ENCODE measurements at places on chromosomes 13 and 19. TPM values are rescaled to one million over a fixed set of nuclear protein-coding genes. Genes with fewer than 3 reads are reported as not detected.

GRCh38 chr13:74162135-74162534, 27.9 kb upstream of the KLF12 start:
- DNase-seq = no peak

DNA sequence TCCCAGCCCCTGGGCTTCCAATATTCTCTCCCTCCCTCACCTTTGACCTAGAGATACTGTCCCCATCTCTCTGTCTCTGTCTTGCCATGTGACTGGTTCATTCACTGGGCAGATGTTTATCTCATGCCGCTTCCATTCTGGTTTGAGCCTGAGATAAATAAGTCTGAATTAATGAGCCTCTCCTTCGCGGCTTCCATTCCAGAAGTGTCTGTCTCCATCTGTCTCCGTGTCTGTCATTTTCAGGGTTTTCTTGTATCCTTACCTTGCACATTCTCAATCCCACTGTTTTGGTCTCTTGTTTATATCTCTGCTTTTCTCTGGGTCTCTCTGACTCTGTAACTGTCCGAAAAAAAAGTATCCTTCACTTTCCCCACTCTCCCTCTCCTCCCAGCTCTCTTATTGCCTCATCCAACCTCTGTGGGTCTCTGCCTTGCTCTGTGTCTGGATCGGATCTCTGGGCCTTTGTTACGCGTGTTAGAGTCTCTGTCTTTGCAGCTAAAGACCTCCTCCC, 4.3 kb downstream of the SPHK2 start:
- DNase-seq = no peak

DNA sequence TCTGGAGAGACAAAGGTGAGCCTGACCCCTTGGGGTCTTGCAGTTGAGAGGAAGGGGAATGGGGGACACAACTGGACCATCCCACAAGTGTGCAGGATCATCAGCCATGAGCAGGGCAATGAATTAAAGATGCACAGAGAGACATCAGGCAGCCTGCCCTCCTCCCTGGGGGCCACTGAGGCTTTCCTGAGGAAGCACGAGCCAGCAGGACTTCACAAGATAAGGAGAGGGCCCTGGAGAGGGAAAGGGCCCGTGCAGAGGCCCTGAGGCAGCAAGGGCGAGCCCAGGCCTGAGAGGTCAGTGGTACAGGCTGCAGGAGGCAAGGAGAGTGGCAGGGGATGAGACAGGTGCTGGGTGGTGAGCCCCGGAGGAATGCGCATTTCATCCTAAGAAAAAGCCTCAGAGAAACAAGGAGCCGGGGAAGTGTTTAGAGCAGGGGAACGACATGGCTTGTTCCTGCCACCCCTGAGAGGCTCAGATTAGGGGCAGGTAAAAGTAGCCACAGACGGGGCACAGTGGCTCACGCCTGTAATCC, 9.0 kb upstream of the PRKD2 start:
- DNase-seq = no peak

DNA sequence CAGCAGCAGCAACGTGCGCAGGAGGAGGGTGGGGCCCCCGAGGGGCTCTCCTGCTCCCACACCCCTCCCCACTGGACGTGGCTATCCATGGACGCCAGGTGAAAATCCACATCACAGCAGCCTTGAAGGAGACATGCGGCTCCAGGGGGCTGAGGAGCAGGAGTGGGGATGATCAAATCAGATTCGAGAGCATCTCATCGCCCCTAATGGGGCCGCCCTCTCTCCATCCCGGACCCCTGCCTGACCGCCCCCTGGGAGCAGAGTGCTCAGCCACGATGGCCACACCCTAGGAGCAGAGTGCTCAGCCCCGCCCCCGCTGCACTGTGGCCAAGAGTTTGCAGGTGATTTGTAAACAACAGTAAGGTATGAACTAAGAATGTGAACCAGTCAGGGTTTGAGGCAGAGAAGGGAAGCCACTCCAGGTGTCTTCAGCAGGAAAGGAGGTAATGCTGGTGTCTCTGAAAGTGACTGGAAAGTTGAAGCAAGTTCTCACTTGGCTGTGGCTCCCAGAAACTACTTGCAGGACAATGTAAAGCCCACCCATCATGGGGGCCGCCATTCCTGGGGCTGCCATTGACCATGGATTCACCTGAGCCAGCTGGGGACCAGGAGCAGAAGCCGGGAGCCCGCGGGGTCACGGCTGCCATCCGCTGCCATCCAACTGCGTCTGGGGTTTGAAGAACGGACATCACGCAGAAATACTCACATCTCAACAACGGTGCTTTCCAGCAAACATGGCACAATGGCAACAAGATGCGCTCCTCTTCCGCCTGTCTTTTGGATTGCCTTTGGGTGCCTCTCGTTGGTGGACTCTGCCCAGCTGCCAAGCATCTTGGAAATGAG, 71.8 kb downstream of the SPACA7 start:
- DNase-seq = no peak

The PRODH2 gene
- total RNA-seq = 103 TPM

- DNase-seq = no peak
These were observed 116.9 kb downstream of the KCTD12 start for GRCh38 chr13:76769271-76769791.

DNA sequence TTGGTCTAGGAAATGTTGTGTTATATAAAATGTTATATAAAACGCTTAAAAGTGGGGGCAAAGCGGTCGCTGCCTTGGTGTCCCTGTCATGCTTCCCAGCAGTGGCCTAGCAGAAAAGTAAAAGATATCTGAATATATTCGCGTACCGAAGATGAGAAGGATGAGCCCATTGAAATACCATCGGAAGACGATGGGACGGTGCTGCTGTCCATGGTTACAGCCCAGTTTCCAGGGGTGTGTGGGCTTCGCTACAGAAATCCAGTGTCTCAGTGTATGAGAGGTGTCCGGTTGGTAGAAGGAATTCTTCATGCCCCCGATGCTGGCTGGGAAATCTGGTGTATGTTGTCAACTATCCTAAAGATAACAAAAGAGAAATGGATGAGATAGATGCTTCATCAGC, 110.9 kb upstream of the DIAPH3 start:
- DNase-seq = no peak

The CD22 gene
- 1.3 TPM for total RNA-seq

GRCh38 chr13:110580800-110581199, 19.3 kb upstream of the RAB20 start:
- DNase-seq = no peak

DNA sequence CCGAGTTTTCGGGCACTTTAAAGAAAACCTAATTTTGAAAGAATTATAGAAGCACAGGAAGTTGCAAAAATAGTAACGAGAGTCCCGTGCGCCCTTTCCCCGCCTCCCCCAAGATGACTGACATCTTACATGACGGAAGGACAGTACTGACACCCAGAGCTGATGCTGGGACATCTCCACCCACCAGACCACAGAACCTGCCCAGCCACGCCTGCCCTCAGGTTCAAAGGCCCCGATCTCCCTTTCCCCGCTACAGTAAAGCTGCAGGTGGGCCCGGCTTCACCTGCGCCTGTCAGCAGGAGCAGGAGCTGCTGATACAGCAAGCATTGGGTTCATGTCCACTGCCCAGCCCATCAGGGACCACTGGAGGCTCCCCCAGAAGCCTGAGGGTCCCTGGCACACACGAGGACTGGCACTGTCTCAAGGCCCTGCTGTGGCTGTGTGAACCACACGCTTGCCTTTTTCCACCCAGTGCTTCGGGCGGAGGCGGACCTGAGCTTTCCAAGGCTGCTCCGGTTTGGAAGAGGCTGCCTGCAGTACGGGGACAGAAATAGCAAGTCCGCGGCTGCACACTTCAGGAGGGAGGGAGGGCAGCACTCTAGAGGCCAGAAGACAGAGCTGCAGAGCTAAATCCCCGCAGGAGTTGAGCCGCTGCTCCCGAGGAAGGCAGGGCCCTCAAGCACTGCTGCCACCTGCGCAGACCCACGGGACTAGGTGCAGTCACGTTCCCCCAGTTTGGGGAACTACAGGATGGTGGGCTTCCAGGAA, 8.7 kb downstream of the MAP2K2 start:
- DNase-seq = no peak

GRCh38 chr19:43422689-43423066, 8.0 kb downstream of the TEX101 start:
- no peak for DNase-seq

DNA sequence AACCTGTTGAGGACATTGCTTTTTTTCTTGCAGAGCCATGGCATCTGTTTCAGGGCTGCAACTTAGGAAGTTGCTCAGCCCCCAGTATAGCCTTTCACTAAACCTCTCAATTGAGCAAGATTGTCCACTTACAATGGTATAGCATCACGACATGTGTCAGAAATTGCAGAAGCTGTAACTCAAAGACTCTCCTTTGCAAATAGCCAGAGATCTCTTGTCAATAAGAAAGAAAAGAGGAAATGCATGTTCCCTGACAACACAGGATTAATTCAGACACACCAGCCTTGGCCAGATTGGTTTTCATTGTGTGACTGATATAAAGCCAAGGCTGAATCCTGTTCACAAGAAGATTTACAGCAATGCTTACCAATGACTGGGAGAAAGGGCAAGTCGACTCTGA, 38.7 kb upstream of the CYSLTR2 start:
- DNase-seq = no peak

- no peak for DNase-seq
These were observed 2.9 kb downstream of the FLT3 start for GRCh38 chr13:28097503-28097902.
